ENCODE measurements at places on chromosomes 4 and X.

- no peak for DNase-seq
Measured at GRCh38 chr4:80900908-80901307, 129.6 kb upstream of the BMP3 start.

GRCh38 chr4:2697995-2698414 is 58.1 kb downstream of the TNIP2 start:
- DNase-seq: no peak

DNA sequence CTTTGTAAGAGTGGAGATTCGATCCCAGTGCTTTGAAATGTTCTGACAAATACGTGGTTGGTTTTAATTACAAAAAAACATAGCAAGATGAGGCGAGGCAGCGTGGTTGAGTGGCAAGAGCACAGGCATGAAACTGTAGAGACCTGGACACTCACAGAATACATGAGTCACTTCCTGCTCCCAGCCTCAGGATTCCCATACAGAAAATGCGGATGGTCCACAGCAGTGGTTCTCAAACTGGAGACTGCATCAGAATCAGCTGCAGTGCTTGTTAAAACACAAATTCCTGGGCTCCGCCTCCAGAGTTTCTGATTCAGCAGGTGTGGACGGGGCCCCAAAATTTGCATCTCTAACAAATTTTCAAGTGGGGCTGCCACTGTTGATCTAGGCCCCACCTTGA is 10.1 kb downstream of the OTOP1 start:
- DNase-seq: no peak

DNA sequence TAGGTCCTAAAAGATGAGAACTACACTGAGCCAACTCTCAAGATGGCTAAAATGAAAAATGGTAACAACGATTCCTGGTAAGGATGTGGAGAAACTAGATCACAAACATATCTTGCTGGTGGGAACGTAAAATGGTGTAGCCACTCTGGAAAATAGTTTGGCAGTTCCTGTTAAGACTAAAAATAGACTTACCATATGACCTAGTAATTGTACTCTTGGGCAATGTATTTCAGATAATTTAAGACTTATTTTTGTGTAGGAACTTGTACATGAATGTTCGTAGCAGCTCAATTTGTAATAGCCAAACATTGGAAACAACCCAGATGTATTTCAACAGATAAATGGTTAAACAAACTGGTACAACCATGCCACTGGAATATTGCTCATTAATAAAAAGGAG is 106.2 kb downstream of the HDAC8 start:
- DNase-seq: no peak

GRCh38 chr4:40629401-40630334 is at the start of gene RBM47:
Gene RBM47 (minus strand): TSS chr4:40629864. CDS start chr4:40438893, 190,971 bp downstream.
- no peak for DNase-seq

DNA sequence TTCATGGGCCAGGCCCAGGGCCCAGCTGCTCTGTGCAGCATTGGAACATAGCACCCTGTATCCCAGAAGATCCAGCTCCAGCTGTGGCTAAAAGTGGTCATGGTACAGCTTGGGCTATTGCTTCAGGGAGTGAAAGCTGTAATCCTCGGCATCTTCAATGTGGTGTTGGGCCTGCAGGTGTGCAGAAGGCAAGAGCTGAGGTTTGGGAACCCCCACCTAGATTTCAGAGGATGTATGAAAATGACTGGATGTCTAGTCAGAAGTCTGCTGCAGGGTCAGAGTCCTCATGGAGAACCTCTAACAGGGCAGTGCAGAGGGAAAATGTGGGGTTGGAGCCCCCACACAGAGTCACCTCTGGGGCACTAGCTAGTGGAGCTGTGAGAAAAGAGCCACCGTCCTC is 341.7 kb downstream of the PPP3CA start:
- no peak for DNase-seq

- DNase-seq: no peak
Measured at GRCh38 chrX:78923198-78924015, 21.8 kb upstream of the P2RY10 start.

GRCh38 chr4:184293552-184293951 is 75.9 kb upstream of the ENPP6 start:
- DNase-seq: no peak

DNA sequence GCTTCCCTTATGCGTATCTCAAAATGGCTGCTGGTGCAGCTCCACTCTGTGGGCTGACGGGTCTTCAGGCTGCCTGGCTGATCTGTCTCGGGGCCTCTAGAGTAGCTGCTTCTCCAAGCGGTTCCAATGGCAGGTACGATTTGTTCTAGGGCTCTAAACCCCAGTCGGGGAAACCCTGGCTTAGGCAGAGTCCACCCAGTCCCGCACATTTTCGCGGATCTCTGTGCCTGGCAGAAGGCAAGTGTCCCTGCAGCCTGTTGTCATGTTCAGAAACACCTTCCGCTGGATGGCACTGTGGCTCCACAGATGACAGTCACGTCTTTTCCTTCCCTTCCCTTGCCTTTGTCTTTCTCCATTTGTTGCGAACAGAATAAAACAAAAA is 54.4 kb downstream of the NBDY start:
- DNase-seq: peak; percentile 66
